ENCODE measurements at places on chromosomes 11 and 22.

DNA sequence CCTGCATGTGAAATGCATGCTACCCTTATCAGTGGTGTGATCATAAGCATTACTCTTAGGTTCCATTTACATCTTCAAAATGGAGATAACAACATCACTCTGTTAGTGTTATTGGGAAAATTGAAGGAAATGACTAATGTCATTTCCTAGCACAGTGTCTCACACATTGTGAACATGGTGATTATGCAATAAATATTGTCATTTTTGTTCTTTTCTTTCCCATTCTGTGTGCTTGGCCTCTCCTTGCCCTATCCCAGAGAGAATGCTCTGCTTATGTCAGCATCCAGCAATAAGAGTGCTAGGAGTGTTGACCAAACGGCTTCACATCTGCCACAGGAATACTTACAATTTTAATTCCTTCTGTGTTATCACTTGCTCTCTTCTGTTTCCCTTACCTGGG is 1024.1 kb upstream of the CCDC90B start:
- DNase-seq: no peak

GRCh38 chr22:27493796-27494195 is 307.8 kb downstream of the MN1 start:
- no peak for DNase-seq

DNA sequence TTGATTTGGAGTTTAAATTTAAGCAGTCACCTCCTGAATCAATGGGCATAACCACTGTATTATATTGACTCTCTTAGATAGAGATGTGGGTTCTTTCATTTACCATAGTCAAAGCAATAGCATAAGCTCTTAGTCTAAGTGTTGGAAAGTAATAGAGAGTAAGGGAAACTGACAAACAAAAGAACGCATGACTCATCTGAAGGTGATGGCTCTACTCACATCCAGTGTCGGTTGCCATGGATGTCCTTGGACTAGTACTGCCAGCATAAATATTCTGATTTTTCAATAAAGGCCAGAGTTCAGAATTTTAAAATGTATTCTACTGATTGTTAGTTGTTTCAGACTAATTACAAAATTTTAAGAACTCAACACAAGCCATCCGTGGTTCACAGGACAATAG is 444.9 kb upstream of the DDI1 start:
- no peak for DNase-seq

GRCh38 chr11:130390071-130390758 is 38.2 kb downstream of the ADAMTS8 start:
- no peak for DNase-seq

GRCh38 chr22:32395107-32395506 is 16.9 kb downstream of the RTCB start:
- DNase-seq: no peak

DNA sequence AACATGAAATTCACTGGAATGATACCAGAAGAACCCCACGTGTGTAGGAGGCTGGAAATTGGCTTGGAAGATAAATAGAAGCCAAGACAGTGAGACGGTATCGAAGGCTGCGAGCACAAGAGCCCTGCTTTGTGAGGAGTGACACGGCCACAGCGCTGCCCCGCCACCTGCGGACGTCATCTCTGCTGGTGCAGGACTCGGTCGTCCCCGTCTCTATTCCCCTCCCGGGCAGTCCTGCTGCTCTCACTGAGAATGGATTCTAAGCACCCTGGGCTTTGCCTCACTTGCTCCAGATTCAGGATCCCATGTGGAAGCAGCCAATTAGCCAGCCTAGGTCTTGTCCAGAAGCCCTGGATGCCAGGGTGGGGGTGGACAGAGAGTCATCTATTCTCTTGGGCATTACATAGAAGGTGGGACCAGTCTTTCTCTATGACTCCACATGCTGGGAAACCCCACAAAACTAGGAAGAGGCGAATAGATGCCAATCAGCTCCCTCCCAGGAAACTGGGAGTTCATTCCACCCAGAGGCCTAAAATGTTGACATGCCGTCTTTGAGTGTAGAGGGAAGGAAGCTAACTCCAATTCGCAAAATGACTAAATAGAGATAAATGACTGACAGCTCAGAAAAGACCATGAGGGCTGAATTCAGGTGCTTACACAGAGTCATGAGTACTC is 25.1 kb downstream of the APOL3 start:
- DNase-seq: no peak

DNA sequence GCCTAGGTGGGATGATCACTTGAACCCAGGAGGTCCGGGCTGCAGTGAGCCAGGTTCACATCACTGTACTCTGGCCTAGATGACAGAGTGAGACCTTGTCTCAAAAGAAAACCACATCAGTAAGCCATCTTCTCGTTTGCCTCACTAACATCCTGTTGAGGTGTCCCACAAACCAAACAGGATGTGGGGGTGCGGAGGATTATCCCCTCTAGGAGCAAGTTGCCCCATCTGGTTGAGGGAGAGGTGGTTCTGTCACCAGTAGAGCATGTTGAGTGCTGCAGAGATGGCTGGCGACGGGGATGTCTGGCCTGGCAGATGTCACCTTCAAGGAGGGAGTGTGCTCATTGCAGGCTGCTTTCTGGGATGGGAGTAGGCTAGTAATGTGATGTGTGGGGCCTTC is 72.4 kb downstream of the ZNRF3 start:
- no peak for DNase-seq

DNA sequence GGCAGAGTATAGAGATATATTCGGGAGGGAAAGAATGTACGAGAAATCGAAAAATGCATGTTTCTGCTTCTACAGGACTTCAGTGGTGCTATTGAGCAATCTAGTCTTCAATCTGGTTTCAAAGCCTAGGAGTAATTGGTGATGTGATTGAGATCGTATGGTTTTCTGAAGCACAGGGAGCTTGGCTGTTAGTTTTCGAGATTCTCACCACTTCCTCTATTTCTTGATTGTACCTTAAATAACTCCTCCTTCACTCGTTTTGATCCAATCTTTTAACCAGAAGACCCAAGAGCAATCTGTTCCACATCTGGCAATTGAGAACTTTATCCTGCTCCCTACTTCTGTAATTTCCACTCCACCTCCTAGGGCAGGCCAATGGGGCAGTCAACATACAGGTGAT is 518 bp downstream of the CCDC179 start:
- DNase-seq: no peak

- no peak for DNase-seq
Measured at GRCh38 chr11:43548916-43549315, 131.6 kb upstream of the HSD17B12 start.

DNA sequence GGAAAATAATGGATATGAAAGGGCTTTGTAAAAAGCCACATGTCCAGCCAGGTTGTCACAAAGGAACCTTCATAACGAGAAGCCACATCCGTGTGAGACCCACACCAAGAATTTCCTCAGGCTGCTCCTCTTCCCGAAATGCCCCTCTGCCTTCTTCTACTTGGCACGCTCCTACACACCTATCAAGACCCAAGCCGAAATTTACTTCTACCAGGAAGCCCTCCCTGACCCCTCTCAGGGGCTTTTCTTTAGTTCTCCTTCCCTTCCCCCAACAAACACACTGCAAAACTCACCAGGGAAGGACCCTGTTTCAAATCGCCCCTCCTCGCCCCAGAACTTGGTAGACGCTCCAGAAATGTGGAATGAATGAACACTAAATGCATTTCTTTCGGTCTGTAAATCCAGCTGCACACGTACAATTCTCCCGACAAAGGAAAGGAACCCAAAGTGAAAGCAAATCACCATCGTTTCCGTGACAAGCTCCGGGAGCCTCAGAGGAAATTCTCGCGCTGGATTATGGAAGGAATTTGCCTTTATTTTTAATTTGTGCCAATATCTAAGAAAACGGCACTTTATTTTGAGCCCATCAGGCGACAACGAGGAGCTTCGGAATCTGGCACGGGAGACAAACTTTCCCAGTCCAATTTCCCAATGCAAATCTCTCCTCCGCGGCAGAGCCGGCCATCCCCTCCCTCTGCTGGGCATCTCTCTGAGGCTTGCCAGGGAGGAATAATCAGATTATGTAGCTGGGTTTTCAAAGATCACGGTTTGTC is 13.2 kb upstream of the SHISAL1 start:
- no peak for DNase-seq

DNA sequence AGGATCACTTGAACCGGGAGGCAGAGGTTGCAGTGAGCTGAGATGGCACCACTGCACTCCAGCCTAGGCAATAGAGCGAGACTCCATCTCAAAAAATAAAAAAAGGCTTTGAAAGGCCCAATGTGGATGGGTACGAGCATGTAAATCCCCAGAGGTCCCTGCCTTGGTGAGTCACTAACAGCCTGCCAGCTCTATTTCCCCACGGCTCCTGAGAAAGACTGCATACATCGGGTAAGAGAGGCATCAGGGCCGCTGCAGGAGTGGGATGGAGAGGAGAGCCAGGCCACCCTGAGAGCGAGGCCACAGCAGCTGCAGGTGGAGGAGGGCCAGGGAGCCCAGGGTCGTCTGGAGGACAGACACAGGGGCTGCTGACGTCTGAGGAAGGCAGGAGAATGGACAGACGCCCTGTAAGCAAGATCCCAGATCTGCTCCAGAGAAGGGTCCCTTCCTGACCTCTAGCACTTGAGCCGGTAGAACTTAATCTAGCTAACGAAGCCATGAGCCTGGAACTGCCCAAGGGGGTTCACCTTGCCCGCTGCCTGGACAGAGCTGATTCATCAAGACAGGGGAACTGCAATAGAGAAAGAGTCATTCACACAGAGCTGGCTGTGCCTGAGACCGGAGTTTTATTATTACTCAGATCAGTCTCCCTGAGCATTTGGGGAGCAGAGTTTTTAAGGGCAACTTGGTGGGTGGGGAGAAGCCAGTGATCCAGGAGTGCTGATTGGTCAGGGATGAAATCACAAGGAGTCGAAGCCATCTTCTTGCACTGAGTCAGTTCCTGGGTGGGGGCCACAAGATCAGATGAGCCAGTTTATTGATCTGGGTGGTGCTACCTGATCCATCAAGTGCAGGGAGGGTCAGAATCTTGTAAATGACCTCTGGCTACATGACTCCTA is 5.1 kb upstream of the KRTAP5-9 start:
- DNase-seq: no peak

DNA sequence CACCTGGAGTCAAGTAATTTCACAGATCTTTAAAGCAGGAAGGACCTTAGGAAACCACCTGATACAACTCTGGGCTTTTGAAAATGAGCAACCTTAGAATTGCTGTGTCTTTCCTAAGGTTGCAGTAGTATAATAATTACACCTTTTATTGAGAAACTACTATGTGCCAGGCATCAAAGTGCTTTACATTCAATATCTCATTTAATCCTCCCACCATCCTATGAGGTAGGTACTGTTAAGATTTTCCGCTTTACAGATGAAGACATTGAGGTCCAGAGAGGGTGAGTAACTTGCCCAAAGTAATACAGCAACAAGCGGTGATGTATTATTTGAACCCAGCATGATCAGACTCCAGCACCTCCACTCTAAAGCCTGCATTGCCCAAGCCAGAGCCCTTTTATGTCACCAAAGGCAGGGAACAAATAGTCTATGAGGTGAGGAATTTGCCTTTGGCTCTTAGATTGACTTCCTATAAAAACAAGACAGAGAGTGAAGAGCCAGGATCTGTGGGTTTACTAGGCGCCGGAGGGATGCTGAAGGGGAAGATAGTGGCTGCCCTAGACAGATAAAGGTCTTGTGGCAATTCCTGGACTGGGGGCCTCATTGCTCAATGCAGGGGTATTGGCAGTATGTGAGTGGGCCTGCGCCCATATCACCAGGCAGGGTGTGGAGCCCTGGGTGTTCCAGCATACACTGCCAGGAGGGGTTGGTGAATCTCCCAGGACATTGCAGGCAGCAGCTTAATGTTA is 157.1 kb downstream of the FBXO7 start:
- DNase-seq: no peak

- no peak for DNase-seq
Measured at GRCh38 chr22:31133911-31134310, 6.4 kb downstream of the PLA2G3 start.

GRCh38 chr11:14193644-14194043 is 165.3 kb downstream of the RRAS2 start:
- DNase-seq: no peak
